ENCODE measurements at places on chromosomes 12 and 14.

- no peak for DNase-seq
These were observed 88.1 kb upstream of the WSCD2 start for GRCh38 chr12:108040947-108041346.

GRCh38 chr14:33650430-33650829 is 300.4 kb downstream of the EGLN3 start:
- DNase-seq = no peak

GRCh38 chr12:6691473-6691872 is 2.3 kb upstream of the ZNF384 start:
- DNase-seq = no peak

DNA sequence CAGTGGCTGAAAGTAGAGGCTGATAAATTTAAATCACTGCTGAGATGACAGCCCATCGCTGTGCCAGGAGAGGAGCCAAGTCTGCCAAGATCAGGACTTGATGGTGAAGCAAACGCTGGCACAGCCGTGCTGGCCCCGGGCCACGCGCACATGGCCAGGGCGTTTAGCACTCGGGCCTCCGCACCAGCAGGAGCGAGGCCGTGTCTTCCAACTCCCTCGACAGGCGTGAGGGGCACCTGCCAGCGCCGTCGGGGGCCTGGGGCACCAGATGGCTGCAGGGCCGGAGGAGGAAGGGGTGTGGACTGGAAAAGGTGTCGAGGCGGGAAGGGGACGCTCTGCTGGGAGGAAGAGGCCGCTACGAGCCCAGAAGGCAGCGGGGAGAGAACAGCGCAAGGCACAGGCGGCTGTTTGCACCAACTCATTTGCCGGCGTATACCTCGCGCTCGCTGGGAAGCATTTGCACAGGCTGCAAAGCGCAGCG is 29.5 kb downstream of the RIMBP2 start:
- DNase-seq = no peak

DNA sequence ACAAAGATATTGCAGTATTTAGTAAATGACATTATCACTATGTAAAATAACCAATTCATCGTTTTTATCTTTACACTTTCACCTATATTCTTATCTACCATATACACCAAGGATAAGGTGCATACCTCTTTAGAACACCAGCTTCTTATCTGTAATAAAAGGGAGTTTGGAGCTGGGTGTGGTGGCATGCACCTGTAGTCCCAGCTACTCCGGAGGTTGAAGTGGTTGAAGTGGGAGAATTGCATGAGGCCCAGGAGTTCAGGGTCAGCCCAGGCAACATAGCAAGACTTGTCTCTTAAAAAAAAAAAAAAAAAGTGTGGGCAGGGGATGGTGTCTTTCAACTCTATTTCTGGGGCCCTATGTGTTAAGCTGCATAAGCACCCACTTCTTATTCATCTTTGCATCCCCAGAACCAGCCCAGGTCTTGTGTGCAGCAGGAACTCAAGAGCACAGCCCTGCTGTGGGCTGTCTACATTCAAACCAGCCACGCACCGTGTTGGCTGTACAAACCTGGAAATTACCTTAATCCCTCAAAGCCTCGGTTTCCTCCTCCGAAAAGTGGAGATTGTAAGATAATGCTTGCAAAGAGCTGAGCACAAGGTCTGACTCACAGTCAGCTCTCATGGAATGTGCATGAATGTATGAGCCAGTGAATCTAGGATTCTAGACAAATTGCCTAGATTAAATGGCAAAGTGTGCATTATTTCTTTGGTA is 256.6 kb upstream of the FOXN3 start:
- no peak for DNase-seq

DNA sequence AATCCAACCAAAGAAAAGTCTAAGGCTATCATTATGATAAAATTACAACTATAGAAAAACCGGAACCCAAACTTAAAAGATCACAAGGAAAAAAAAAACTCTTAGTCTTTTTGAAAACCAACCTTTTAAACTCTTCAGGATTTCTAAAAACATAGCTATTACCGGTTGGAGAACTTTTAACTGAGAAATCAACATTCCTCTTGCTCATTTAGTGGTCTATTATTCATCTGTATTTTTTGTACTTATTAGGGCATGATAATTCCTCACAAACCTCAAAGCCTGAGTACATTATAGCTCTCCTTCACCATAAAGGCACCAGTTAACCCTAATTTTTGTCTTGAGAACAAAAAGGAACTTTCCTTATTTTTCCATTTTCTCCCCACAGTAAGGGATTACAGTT is 10.4 kb downstream of the LUM start:
- DNase-seq = no peak

GRCh38 chr14:32450919-32451675 is 122.0 kb downstream of the AKAP6 start:
- DNase-seq = no peak

GRCh38 chr12:27480016-27480415 is 33.5 kb downstream of the SMCO2 start:
- no peak for DNase-seq

GRCh38 chr12:49529414-49529813 is 9.4 kb upstream of the KCNH3 start:
- no peak for DNase-seq

DNA sequence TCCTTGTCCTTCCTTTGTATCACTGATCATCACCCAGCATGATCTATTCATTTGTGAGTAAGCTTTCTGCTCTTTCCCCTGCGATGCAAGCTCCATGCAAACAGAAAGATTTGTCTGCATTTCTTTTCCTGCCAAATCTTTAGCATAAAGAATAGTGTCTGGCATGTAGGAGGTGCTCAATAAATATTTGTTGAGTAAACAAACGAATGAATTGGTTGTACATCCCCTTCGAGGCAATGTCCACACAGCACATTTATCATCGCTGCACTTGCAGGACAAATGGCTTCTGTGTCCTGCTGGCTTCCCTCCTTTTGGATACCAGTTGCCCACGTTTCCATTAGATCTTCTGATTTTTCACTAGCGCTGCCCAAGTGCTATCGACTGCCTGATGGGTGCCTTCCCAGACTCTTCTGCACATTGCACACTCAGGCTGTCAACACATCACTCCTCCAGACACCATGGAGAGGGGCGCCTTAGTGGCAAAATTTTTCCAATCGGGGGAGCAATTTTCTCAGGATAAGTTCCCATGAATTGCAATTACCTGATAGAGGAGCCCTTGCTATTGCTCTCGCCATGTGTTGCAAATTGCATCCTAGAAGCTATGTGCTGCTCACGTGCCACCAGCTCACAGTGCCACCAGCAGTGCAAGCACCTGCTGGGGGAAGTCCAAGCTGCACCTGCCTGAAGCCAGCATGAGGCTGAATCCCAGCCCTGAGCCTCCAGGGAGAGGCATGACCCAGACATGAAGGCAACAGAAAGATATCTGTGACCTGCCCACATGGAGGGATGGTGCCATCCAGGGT is 206.6 kb downstream of the KIF26A start:
- DNase-seq = no peak

DNA sequence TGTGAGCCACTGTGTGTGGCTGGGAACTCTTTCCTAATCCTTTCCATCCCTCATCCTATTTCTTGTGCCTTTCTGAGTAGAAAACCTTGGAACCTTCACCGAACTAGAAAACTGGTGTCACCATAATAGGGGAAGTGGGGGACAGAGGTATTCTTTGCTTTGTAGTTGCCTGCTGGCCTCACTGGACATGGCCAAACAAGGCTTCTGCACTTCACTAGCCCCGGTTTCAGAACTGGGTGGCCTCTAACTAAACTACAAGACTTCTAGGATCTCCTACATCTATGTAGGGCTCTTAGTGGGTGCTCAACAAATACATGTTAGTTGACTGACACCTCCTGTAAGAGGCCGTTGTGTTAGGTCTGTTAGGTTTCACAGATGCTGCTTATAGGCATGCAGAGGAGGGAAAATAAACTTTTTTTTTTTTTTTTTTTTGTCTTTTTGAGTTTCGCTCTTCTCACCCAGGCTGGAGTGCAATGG is 597 bp upstream of the CIROP start:
- no peak for DNase-seq

DNA sequence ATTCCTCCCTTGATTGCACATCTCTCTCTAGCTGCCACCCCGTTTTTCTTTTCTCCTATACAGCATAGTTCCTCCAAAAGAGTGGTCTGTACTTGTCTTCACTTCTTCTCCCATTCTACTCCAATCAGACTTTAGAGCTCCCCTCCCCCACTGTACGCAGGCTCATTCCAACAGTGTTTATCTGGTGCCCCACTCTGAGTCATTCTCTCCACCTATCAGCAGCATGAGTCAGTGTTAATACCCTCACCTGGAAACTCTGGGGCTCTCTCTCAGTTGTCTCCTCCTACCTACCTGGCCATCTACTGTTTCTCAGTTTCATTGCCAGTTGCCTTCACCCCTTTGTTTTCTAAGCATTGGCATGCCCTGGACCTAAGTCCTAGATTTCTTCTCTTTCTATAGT is 175.1 kb upstream of the ARHGAP5 start:
- DNase-seq = no peak

DNA sequence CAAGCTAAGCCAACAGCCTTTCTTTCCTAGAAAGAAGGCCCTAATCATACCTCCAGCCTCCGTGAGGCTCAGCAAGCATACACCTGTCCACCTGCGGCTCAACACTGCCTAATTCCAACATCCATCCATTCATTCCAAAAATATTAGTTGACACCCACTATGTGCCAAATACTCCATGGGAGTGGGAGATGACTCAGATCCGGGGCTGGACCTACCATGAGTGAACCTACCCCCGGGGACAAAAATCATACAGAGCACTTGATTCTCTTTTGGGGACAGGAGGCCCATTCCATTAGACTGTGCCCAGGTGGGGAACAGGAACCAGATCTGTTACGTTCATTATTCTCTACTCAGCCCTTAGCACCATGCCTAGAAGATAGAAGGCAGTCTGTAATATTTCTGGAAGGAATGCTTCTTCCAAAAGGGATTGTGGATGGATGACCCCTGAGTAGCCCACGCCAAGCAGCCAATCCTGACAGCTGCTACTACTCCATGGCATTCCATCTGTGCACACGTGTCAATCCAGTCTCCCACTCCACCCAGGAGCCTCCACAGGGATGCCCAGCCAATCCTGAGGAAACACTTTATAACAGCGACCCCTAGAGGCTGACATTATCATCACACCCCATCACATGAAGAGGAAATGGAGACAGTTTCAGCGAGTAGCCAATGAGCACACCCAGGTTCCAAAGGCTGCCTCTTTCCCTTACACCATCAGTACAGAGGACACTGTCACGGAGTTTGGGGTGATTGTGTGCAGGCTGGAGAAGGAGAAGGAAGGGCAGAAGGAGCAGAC is 170.7 kb downstream of the ESRRB start:
- peak; percentile 80 for DNase-seq

GRCh38 chr12:72053604-72054003 is 115.0 kb downstream of the TPH2 start:
- DNase-seq = no peak

DNA sequence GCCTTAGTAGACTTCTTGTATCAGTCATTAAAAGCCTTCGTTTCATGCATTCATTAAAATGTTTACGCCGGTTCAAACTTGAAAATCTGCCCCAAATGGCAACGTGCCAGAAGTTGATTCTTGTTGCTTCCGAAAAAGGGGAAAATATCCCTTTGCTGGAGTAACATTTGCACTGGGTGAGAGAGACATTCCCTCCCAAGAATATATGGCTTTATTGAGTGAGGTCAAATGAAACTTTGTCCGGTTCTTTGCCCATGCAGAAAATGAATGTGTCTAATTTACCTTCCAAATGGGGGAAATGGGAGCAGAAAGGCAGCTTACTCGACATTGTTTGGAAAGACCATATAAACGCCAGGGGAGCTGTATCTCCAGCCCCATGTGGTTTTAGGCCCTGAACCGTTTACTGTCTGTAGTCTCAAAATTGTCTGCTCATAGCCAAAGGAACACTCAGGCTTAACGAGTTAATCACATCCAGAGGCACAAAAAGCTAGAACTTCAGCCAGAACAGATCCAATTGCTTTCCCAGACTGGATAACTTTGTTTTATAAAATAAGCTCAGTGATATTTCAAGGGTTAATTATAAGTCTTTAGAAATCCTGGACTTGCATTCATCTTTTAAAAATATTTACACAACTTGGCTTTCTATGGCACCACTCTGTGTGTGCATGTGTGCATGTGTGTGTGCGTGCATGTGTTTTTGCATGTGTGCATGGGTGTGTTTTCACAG is 2.9 kb upstream of the EMP1 start:
- no peak for DNase-seq

GRCh38 chr14:19823765-19824164 is 20.2 kb downstream of the OR4N2 start:
- no peak for DNase-seq

DNA sequence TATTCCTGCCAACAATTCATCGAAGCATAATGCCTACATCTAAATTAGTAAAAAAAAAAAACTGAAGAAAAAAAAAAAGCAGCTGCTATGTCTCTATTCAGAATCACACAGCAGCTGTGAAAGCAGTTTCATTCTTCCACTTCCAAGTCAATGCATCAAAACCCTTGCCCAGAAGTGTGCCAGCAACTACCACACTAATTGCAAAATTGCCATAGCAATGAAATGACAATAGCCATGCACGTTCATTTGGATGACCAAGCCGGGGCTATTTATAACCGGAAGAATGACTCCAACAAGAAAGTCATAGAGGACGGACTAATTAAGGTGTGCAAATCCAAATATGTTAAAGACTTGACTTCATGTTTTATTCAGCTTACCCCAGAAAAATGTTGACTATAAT is 42.5 kb downstream of the SLC2A13 start:
- DNase-seq = no peak

GRCh38 chr12:48182631-48183030 is 813 bp upstream of the CCDC184 start:
- DNase-seq = no peak

GRCh38 chr12:76864791-76865400 is 13.9 kb downstream of the CSRP2 start:
- no peak for DNase-seq

DNA sequence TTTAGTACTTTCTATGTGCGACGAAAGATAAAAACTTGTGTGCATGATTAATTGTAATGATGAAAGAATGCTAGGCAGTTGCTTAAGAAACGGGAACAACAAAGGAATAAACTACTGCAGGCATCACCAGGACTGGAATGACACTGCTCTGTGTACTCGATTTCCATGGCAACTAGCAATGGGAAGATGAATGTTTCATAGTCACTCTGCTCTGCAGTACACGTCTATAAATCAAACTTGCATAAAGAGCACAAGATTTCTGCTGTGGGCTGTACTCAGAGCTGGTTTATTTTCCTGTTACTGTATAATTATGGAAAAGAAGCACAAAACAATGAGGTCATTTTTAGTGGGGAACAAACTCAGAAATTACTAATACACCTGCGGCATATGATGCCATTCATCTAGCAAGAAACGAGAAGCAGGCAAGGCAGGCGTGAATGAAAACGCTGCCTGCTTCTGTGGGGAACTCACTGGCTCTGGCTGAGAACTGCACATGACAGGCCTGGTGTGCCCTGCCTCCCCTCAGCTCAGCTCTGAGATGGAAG is 41.8 kb downstream of the EFCAB11 start:
- no peak for DNase-seq

GRCh38 chr14:54355698-54356097 is 41.1 kb upstream of the CDKN3 start:
- no peak for DNase-seq

GRCh38 chr14:58947814-58948445 is 240.5 kb upstream of the DAAM1 start:
- no peak for DNase-seq

Data from ecto neural progenitor cell (in vitro differentiated cells).